ENCODE measurements at places on chromosomes 6 and 20. TPM values are rescaled to one million over a fixed set of nuclear protein-coding genes. Genes with fewer than 3 reads are reported as not detected.

PEDS1 gene
- total RNA-seq = 16.9 TPM

MDC1 gene
- total RNA-seq = 2.7 TPM

DCDC2 gene
- under 0.01 TPM for total RNA-seq

SLC17A5 gene
- 18.7 TPM for total RNA-seq

PTCRA gene
- not detected for total RNA-seq

CTCFL gene
- not detected for total RNA-seq

CALHM6 gene
- 0.64 TPM for total RNA-seq

UNC5CL gene
- 0.26 TPM for total RNA-seq

SASH1 gene
- total RNA-seq = 9.0 TPM

JPH2 gene
- total RNA-seq = under 0.01 TPM

DNAAF9 gene
- 6.7 TPM for total RNA-seq

BPIFA1 gene
- not detected for total RNA-seq

DNA sequence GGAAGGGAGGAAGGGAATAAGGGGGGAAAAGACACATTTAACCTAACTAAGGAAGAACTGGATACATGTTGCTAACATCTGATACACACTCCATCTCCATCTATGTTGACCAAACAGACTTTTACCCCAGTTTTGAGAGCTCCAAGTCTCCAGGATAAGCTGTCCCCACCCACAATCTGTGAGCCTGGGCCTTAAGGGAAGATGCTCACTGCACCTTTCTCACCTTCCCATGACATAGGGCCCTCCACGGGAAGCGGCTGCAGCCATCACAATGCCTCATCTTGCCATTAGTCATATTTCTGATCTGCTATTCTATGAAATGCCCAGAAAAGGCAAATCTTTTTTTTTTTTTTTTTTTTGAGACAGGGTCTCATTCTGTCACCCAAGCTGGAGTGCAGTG, 126.6 kb upstream of the SALL4 start:
- no peak for DNase-seq

DNA sequence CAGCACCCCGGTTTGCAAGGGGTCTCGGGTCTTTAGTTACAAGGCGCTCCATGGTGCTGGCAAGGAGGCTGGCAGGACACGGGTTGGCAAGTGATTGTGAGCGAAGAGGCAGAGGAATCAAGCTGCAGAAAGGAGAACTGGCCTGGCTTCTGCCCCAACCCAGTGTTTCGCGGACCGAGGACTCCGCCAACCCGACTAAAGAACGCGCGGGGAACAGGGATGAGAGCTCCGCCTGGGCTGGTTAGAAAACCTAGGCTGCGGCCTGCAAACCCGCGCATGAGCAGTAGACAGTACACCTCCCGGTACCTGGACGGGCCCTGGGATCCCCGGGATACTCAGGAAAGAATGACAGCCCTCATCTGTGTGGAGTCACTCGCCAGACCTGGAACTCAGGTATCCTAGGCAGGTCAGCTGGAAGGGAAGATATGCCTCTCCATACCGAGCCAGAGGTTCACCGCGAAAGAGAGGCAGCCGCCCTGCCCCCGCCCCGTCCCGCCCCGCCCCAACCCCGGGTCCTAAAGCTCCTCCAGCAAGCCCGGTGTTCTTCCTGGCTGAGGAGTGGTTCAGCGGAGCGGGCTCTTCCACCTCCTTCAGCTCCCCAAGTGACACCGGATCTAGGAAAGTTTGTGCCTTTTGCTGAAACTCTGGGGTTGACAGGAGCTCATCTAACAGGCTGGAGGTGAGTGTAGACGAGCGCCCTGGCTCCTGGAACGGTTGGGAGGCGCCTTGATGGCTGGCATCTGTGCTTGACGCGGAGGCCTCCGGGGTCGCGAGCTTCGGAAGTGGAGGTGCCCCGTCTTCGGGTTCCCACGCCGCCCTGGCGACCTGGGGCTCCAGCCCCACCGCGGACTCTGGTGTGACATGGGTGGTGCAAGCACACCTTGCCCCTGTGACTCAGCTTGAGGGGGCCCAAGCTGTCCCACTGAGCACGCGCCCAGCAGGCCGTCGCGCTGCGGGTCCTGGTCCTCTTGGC, 1847.3 kb upstream of the DEFB115 start:
- DNase-seq = no peak

DNA sequence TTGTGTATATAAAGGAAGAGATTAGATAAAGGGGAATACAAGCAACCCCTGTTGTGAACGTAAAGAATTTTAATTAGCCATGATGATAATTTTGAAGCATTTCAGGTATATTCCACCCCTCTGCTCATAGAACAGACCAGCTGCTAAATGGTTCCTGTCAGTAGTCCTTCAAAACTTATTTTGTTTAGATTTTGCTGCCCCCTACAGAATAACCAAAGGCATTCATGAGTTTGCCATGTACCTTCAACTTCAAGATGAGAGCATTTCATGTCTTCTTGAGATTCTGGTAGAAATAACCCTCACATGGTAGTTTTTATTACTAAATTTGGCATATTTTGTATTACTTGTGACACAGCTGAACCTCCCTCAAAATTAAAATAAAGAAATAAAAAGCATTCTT, 1586.7 kb downstream of the HACE1 start:
- peak; percentile 10 for DNase-seq

GRCh38 chr6:133992992-133993680, 40.1 kb downstream of the TBPL1 start:
- DNase-seq = no peak

GRCh38 chr6:131136021-131136786, 937 bp downstream of the AKAP7 start:
- peak; percentile 22 for DNase-seq

DNA sequence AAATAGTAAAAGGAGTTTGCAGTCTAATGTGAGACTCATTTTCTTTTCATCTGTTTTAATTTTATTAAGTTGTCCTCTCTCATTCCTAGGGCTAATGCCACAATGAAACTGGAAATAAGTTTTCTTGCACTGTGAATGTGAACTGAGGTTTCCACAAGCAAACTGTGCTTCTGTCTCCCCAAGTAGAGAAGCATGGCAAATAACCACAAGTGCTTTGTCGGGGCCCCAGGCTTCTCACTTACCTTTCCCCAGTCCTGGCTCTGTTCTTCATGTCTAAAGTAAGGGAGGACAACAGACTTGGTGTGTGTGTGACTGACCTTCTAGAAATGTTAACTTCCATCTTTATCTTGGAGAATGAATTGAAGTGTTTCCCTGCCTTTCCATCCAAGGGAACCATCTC, 80.8 kb downstream of the CBFA2T2 start:
- no peak for DNase-seq

GRCh38 chr6:111484633-111484930, 1.6 kb upstream of the REV3L start:
- no peak for DNase-seq

GRCh38 chr20:12199703-12200102, 282.0 kb downstream of the BTBD3 start:
- no peak for DNase-seq

GRCh38 chr6:21360336-21360735, 233.2 kb upstream of the SOX4 start:
- DNase-seq = peak; percentile 39

DNA sequence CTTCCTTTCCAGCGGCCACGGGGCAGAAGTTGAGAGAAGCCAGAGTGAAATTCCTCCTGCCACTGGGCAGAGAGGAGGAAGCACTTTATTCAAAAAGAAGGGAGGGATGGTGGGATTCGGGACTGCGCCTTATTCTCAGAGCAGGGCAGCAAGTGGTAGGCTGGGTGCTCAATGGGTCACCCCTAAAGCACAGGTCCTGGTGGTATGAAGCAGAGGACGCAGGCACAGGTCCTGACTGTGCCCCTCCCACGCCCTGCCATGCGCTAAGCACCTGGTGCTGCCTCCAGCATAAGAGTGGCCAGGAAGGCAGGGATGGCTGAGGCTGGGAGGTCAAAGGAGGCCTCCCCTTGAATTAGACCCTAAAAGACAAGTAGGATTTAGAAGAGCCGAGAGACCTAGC, 4.9 kb upstream of the GRM4 start:
- DNase-seq = no peak

- DNase-seq = no peak
These were observed 63.2 kb downstream of the GJA1 start for GRCh38 chr6:121498481-121499276.

DNA sequence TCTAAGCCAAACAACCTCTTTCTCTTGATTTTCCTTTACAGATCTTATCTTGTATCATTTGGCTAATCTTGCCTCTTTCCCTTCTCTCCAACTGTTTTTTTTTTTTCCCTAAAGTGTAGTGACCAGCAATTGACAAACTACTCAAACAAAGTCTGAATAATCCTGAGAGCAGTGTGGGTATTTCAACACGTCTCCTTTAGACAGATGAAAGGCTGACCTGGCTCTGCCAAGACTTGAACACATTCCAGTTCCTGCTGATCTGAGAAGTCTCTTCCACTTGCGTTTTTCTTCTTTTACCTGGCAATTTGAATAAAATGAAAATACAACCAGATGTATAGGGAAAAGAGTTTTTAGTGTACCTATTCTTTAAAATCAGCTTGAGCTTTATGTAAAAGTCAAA, 168.4 kb downstream of the GJA10 start:
- DNase-seq = peak; percentile 84

DNA sequence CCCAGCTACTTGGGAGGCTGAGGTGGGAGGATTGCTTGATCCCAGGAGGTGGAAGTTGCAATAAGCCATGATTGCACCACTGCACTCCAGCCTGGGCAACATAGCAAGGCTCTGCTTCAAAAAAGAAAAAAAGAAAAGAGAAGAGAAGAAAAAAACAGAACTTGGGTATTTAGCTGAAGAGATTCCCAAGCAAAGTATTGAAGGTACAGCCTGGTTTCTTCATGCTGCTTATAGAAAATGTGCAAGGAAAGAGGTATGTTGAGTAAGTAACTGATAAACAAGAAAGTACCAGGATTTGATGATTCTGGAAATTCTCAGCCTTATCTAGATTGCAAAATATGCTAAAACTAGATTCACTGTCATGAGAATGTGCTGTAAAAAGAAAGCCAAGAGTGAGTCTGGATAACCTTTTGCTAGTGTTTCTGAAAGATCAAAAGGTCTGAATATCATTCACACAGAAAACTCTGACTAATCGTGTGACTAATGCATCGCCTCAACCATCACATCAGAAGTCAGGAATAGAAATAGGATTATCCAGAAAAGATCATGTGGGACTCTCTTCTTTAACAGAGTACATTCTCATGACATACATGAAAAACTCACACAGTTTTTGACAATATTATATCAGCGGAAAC, 32.4 kb upstream of the NOP56 start:
- peak; percentile 80 for DNase-seq

DNA sequence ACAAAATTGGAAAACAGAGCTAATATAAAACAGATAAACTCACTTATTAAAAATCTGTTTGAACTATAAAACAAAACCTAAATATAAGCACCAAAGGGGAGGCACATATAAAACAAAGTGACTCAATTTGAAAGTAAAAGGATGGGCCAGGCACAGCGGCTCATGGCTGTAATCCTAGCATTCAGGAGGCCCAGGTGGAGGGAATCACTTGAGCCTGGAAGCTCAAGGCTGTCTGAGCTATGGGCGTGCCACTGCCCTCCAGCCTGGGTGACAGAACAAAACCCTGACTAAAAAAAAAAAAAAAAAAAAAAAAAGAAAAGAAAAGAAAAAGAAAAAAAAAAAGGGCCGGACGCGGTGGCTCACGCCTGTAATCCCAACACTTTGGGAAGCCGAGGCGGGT, 31.1 kb upstream of the SMAP1 start:
- no peak for DNase-seq

DNA sequence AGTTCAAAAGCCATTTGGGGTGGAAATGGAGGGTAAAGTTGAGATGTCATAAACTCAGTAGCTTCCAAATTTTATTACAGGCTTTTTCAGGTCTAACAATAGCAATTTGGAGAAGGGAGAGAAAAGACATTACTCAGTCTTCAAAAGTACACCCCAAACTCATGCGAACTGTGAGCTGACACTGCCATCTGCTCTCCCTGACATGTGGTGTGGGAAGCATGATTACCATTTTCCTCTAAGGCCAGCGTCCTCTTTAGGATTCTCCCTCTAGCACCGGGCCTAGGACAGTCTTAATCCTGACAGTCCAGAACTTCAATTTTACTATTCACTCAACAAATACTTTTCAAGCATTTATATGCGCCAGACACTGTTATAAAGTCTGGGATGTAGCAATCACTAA, 536.0 kb upstream of the JARID2 start:
- DNase-seq = no peak

Measured in bronchial epithelial cell (primary cell).